CD4-positive, alpha-beta T cell treated with Interleukin-12 subunit alpha and Interleukin-12 subunit beta, for 1 hour (primary cell): ENCODE measurements at places on chromosomes 6 and 20.

- DNase-seq, result no peak
Observed at GRCh38 chr6:168037242-168037641, 39.8 kb downstream of the KIF25 start.

GRCh38 chr6:87375315-87375714 is 30.7 kb downstream of the C6orf163 start:
- no peak for DNase-seq

DNA sequence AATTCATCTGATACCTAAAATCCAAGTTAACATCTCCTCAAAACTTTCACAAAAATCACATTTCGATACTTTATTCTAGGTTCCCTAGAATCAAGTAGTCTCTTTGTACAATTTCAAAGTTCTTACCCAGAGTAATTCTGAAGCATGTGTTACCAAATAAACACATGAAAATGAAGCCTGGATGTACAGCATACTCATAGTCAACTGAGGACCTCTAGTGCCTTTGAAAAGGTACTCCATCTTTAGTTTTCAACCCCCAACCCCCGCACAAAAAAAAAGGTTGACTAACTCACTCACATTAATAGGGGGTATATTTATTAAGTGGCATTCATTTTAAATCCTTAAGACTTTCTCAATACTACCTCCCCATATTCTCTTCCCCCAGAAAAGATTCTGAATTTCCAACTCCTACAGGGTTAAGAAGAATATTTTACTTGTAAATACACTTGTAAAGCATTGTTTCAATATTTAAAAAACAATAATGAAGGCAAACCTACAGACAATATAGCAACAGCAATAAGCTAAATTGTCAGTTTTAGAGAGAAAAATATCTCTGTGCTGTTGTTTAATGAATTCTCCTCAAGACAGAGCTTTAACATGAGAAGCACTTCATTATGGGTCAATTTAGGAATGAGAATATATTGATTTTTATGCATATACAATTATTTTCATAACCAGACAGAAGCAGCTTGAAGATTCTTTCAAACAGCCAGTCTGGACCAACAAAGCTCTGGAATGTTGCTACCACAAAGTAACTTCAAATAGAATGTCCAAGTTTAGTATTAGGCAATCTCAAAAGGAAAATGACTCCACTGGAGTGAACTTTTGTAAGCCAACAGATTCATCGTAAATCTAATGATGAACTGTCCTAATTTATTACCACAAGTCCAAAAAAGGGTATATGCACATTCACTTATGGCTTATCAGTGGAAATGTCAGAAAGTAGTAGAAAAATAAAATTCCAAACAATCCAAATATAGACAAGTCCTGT is 3.3 kb downstream of the PLN start:
- DNase-seq, result peak; percentile 52

DNA sequence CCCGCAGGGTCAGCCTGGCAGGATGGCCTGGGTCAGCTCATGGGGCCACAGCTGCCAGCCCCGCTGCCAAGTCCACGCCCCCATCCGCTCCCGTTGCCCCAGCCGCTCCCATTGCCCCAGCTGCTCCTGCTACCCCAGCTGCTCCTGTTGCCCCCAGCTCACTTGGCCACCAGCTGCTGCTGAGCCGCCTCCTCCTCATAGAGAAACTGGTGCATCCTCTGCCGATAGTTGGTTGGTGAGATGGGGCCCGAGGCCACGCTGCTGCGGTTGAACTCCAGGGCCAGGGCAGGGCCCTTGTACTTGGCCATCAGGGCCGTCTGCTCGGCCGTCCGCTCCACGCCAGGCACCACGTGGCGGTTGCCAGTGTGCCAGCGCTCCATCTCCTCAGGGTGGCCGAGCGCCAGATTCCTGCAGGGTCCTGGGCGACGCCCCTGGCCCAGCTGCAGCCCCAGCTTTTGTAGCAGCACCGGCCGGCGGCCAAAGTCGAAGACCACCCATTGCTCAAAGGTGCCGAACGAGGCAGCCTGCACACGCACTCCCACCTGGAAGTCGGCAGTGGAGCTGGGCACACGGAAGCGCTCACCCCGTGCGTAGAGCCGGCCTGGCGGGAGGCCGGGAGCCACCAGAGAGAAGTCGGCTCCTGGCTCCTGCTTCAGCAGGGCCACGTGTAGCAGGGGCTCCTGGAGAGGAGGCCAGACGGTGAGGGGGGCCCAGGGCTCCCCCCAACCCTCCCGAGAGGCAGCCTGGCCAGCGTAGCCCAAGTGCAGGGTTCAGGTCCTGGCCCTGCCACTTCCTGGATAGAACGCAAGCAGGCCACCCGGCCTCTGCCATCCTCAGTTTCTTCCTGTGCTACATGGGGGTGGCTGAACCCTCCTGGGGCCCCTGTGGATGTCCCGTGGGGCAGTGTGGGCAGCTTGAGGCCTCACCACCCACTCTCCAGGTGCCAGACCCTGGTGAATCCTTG is 4.8 kb downstream of the HELZ2 start:
- no peak for DNase-seq

GRCh38 chr6:44000164-44000842 is 126.9 kb downstream of the MRPL14 start:
- DNase-seq, result peak; percentile 14

GRCh38 chr6:142682985-142683384 is 262.0 kb downstream of the HIVEP2 start:
- DNase-seq, result no peak

DNA sequence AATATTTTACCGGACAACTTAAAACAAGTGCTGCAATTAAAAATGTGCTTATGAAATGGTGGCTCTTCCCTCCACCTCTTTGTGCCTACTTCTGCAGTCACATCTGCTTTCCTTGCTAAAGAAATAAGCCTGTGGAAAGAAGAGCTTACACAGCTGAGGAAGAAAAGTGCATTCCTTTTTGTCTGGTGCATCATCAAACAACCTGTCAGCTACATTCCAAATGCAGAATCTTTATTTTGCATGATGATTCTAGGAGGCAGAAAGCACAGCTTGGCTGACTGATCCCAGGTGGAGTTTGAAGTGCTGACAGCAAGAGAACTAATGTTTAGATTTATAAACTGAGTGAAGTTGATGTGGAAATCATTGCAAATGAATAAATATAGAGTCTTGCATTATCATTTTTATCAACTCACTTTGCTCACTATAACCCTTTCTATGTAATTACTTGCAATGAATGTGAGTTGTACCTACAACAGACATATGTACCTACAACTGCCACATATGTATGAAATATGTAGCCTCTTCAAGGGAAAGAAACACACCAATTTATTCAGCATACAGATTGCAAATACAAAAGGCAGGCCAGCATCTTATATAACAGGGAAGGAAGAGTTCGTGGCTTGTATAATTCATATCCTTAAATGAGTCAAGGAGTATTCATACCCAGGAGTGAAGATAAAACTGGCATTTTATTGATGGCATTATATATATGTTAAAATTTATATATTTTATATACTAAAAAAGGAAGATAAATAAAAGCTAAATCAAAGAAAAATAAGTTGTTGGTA is 223.4 kb upstream of the MCHR2 start:
- DNase-seq, result no peak

GRCh38 chr6:109034526-109034925 is 60.1 kb downstream of the SESN1 start:
- DNase-seq, result no peak

- DNase-seq, result no peak
Observed at GRCh38 chr20:2998728-2999127, 44.7 kb upstream of the GNRH2 start.

GRCh38 chr6:150876598-150876997 is 11.1 kb downstream of the MTHFD1L start:
- DNase-seq, result no peak

- DNase-seq, result no peak
Observed at GRCh38 chr20:20695250-20695816, 17.1 kb downstream of the RALGAPA2 start.

DNA sequence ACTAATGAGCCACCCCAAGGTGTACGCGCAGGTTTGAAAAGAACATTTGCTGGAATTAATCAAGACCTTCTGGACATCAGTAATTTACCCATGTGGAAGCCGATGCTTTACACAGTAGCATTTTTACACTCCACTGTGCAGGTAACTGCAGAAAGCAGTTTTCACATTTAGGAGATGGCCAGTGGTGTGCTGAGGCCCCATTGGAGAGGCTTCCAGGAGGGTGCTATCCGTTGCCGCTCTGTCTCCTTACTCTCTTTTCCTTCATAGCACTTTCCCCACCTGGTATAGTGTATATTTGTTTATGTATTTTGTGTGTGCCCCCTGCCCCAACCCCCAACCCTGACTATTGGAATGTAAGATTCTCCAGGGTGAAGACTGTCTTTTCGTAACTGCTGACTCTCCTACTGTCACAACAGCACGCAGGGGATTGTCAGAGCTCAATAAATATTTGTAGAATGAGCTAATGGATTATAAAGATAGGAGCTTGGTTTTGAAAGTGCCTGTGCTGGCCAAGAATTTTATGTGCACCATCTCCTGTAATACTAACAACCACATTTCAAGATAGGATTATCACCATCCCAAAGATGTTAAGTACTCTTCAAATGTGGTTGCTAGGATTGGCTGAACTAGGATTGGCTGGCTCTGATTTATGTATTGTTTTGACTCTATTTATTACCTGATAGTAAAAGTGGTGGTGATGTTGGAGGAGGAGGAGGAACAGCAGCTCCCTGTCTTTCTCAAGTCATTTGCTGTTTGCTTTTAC is 74.0 kb upstream of the GLP1R start:
- DNase-seq, result no peak

DNA sequence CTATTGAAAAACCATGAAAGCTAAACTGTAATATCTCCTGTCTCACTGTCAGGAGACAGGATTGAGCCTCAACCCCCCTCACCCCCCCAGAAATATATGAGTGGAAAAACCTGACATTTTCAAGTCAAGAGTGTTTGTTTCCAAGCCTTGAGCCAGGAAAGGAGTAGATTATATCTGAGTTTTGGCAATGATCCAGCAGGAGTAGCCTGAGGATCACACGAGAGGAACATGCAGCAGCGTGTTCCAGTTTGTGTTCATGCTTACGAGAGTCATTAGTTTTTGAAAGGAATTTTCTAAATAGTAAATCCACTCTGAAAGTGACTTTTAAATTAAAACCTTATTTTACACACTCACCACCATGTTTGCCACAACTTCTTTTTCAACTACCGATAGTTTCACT is 15.8 kb downstream of the IL22RA2 start:
- no peak for DNase-seq

GRCh38 chr6:20029979-20030378 is 182.3 kb downstream of the MBOAT1 start:
- DNase-seq, result no peak

DNA sequence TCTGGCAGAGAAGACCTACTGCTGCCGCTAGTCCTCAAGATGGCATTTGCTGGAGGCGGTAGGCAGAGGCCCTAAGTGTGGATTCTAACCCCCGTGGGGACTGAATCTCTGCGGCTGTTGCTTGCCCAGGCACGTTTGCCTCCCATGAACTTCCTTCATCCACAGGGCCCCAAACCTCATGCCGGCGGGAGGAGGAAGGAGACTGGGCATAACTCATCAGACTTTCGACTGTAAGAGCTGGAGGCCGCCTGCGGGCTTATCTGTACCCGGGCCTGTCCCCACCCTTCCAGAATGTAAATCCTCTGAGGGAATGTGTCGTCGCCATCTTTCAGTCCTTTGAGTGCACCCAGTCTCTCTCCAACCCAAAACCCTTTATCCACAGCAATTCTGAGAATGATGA is 990 bp downstream of the ZFP57 start:
- DNase-seq, result no peak

- no peak for DNase-seq
Observed at GRCh38 chr20:45515147-45515913, at the start of gene SPINT3. TSS of gene SPINT3 (minus strand) at chr20:45515622. CDS start at chr20:45515608, 14 bp downstream.

DNA sequence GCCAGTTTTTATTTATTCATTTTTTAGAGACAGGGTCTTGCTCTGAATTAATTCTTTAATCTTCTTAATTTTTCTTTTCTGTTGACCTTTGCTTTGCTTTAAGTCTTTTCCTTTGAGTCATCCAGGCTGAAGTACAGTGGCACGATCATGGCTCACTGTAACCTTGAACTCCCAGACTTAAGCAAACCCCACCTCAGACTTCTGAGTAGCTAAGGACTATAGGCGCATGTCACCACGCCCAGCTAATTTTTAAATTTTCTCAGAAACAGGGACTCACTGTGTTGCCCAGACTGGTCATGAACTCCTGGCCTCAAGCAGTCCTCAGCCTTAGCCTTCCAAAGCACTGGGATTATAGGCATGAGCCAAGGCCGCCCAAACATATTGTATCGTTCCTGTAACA is 71.3 kb upstream of the GNRH2 start:
- no peak for DNase-seq

DNA sequence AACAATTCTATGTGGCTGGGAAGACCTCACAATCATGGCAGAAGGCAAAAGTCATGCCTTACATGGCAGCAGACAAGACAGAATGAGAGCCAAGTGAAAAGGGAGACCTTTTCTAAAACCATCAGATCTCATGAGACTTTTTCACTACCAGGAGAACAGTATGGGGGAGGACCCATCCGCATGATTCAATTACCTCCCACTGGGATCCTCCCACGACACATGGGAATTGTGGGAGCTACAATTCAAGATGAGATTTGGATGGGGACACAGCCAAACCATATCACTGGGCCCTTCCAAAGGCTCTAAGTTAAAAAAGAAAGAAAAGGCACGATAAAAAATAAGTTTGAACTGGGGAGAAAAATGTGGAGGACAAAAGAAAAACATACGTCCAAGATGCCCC is 406.9 kb upstream of the CDH4 start:
- DNase-seq, result no peak

DNA sequence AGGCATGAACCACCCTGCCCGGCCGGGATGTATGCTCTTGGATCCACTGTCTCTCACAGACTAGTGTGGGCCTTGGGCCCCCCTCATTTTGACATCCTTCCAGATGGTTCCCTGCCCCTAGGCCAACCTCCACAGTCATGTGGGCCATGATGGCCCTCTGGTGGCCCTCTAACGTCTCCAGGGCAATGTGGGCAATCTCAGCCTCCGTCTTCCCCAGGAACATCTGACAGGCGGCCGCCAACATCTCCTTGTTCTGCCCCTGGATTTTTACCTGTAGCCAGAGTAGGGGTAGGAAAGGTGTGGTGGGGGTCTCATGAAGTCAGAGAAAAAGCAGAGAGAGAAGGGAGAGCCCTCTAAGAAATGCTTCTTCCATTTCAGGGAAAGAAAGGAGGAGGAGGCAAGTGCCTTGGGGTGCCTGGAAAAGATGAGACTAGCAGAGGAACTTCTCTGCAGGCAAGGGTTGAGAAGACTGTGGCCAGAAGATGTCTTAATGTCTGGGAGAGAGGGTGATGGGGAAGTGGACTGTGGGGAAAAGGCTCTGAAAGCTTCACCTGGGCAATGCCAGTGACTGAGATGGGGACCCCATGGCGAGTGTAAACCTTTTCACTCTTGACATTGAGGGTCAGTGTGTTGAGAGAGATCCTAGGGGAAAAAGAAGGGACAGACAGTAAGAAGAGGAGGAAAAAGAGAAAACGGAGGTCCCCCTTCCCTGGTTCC is 1.3 kb downstream of the FLOT1 start:
- no peak for DNase-seq

GRCh38 chr6:156934069-156934460 is 156.9 kb downstream of the ARID1B start:
- no peak for DNase-seq

DNA sequence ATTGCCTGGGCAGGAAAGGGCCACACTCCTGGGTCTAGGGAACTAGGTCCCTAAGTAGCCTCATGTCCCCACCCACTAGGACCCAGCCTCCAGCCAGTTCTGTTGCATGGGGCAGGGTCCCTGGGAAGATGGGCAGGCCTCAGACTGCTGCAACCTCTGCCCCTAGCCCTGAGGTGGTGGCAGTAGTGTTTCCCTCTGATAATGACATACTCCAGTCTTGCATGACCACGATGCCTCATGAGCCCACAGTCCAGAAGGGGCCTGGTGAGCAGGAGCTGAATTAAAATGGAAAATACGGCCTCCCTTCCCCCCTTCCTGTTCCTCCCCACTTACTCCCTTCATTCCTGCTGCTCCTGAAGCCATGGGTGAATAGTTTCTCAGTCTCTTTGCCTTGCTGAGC is 36.0 kb upstream of the SCRT2 start:
- no peak for DNase-seq
